HS-5 (cell line): ENCODE measurements at places on chromosomes 13 and 19.

DNA sequence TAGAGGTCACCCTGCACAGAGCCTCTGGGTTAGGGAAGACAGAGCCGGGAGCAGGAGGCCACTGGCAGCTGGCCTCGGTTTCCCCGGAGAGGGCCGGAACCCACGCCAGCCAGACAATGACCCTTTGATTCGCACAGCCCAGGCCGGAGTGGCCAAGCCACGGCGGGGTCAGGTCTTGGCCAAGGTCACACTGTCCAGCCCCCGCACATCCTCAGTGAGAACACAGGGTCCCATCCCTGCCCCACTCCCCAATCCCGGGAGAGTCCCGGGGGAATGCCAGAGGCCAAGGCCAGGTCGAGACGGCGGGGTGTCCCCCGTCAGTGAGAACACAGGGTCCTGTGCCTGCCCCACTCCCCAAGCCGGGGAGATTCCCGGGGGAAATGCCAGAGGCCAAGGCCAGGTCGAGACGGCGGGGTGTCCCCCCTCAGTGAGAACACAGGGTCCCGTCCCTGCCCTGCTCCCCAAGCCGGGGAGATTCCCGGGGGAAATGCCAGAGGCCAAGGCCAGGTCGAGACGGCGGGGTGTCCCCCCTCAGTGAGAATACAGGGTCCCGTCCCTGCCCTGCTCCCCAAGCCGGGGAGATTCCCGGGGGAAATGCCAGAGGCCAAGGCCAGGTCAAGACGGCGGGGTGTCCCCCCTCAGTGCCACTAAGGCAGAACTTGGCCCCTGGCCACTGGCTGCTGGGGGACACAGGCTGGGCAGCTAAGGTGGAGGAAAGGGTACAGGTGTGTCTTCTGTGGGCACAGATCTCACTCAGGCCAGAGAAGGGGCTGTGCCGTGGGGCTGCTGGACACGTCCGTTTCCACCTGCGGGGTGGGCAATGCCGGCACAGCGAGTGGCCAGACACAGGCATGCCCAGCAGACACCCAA lies 1.7 kb upstream of the FSTL3 start:
- DNase-seq, result no peak

- no peak for DNase-seq
Observed at GRCh38 chr19:14674764-14675163, at the start of gene ADGRE3. TSS of gene ADGRE3 (minus strand) at chr19:14674844. CDS start at chr19:14674770, 74 bp downstream.

- no peak for DNase-seq
Observed at GRCh38 chr19:17790059-17790780, 4.7 kb upstream of the B3GNT3 start.

DNA sequence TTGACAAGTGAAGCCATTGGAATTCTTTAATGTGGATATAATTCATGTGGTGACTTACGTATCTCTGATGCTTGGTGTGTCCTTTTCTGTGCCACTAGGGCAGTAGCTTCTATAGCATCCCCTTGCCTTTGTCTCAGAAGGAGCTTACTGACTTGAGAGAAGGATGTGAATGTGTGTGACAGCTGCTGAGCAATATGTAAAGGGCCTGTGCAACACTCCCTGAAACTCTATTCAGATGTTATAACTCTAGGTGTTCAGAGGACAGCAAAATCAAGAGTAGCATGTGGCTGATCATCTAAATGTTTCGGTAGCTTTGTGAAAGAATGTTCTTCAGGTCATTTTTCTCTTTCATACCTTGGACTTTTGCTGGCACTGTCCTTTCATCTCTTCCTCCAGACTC lies 189.5 kb downstream of the LMO7 start:
- DNase-seq, result no peak

DNA sequence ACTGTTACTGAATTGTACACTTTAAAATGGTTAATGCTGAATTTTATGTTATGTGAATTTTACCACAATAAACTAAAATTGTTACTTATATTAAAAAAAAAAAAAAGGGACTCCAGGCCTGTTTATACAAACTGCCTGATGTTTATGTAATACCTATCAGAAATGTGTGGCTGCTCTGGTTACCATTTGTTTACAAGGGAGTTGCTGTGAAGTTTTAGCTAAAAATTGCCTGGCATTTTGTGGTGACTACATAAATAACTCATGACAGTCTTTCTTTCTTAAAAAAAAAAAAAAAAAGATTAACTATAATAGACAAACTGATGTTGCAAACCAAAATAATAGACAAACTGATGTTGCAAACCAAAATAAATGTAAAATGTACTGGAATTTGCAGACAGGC lies 71.8 kb downstream of the CDADC1 start:
- DNase-seq, result no peak

- DNase-seq, result no peak
Observed at GRCh38 chr19:35447606-35448469, at the start of gene FFAR2. TSS of gene FFAR2 (plus strand) at chr19:35448257. CDS start at chr19:35449715, 1,458 bp downstream.

- DNase-seq, result no peak
Observed at GRCh38 chr13:98668155-98668554, 84.3 kb downstream of the SLC15A1 start.

DNA sequence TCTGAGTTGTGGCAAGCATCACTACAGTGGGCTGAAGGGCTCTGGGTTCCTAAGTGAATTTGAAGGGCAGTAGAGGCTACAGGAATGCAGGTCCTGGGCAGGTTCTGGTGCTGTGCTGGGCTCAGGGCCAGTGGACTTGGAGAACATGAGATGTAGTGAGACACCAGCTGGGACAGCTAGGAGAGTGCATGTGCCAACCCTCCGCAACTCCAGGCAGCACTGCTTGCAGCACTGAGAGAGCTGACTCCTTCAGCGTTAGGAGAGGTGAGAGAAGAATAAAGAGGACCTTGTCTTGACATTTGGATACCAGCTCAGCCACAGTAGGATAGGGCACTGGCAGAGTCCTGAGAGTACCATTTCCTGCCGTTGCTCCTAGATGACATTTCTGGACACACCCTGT lies 739.9 kb upstream of the PRR20A start:
- no peak for DNase-seq

- no peak for DNase-seq
Observed at GRCh38 chr13:87533776-87534175, 137.4 kb upstream of the SLITRK5 start.
